Fibroblast of skin of back (primary cell): ENCODE measurements at places on chromosomes 5 and 9.

GRCh38 chr5:16618138-16618897, 1.5 kb upstream of the RETREG1 start:
- no peak for DNase-seq

DNA sequence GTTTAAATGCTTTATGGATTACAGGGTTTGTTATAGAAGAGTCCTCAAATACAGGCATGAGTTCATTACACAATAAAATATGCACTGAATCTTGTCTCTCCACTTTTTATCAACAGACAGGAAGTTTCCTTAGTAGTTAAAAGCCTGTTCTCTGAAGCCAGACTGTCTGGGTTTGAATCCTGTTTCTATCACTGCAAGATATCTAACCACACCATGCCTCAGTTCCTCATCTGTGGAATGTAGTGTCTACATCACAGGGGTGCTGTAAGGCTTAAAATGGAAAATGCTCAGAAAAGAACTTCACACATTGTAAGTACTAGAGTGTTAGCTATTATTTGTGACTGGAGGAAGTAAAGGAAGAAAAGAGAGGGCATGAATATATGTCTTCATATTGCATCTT, 9.3 kb downstream of the LIX1 start:
- no peak for DNase-seq

- no peak for DNase-seq
Measured at GRCh38 chr9:18626046-18626698, 152.2 kb downstream of the ADAMTSL1 start.

GRCh38 chr9:27628311-27628710, 55.0 kb upstream of the C9orf72 start:
- DNase-seq: no peak

GRCh38 chr5:62596096-62596495, 17.5 kb downstream of the LRRC70 start:
- DNase-seq: peak; percentile 32

DNA sequence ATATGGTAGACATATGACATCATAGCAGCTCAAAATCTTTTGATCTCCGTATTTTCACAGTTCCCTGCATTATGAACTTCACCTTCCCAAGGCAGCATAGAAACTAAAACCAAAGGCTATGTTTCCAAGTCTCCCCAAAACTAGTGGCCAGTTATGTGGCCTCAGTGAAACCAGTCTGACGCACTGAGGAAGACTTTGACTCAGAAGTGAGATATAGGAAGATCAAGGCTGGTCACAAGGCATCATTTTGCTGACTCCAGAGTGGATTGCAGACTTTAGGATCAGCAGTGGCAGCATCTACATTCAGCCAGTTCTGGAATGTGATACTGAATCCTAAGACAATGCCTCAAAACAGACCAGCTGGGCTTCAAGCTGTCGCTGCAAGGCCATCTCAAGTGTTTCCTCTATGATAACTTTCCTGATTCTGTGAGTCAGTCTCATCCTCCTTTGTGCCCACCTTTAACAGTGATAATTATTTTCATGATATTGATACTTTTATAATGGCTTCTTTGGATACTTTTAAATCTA, 34.4 kb upstream of the ELL2 start:
- DNase-seq: no peak

DNA sequence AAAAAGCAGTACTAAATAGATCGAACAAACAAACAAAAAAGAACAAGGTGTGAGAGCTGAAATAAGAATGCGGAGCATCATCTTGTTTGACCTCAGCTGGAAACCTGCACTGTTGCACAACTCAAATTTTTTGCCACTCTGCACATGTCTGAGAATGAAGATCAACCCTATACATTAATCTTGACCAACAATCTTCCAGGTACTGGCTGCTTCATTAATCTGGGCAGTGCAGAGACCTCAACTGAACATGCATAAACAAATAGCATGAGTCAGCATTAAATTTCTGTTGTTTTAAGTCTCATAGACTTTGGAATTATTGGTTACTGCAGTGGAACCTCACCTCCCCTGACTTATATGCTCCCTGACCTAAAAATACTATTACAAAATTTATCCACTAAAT, 114.6 kb upstream of the FTMT start:
- no peak for DNase-seq

- peak; percentile 64 for DNase-seq
Measured at GRCh38 chr5:139760066-139761056, 35.2 kb upstream of the PSD2 start.

DNA sequence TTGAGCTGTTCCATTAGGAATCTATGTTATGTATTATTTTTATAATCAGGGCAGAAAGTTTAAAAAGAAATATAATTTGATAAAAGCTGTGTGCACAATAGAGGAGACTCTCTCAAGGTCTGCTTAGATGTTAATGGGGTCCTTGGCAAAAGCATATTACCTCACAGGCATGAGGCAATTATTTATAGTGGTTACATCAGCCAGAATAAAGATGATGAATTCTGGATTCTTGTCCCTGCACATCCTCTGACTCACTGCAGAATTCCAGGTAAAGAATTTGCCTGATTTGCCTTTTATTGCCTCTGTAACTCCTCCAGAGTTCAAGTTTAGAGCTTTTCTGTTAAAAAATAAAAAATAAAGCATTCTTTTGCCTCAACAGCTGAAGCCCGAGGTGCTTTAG, 253.6 kb downstream of the MAST4 start:
- peak; percentile 74 for DNase-seq

DNA sequence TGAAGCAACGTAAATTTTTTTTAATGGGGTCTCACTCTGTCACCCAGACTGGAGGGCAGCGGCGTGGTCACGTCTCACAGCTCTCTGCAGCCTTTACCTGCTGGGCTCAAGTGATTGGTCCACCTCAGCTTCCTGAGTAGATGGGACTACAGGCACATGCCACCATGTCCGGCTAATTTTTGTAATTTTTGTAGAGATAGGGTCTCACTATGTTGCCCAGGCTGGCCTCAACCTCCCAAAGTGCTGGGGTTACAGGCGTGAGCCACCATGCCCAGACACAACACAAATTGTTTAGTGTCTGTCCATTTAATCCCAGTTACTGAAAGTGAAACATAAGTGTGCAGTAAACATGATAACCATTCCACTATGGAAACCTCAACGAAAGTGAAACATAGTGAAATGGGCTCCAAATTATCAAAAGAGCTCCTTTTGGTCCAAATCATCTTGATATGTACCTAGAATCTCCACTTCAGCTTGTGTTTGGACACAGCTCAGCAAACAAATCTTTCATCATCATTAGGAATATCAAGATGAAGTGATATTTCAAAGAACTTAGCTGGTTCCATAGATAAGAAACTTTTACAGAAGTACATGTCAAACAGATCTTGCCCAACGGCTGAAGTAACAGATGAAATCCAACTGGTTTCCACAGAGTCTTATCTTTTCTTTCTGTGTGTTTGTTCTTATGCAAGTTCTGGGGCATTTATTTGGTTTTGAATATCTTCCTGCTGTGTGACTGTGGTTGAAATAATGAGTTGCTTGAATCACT, 41.2 kb upstream of the PLPP1 start:
- no peak for DNase-seq

DNA sequence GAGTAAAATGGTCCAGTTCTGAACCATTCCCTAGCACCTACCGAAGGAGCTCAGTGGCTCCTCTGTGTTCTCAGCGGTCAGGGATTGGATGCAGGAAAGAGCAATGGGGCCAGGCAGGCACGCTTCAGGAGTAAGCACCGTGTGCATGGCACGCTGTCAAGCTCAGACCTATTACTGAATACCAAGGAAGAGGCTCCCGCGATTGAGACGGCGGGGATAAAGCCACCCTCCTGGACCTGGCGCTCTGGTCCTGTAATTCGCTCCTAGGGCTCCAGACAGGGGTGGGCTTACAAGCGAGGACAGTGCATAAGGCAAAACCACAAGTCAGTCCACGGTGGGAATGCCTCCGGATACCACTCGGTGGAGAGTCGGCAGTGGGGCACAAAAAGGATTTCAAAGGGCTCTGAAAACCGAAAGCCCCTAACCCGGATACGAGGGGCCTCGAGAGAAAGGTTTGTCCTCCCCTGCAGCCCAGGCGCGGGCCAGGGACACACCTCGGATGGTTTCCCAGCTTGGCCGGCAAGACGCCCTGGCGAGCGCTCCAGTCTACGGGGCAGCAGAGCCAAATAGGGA, 988 bp downstream of the OXCT1 start:
- DNase-seq: peak; percentile 19

- no peak for DNase-seq
Measured at GRCh38 chr5:55988979-55989638, 5.7 kb downstream of the IL6ST start.

GRCh38 chr5:55172051-55172899, 702 bp downstream of the CDC20B start:
- DNase-seq: peak; percentile 79

DNA sequence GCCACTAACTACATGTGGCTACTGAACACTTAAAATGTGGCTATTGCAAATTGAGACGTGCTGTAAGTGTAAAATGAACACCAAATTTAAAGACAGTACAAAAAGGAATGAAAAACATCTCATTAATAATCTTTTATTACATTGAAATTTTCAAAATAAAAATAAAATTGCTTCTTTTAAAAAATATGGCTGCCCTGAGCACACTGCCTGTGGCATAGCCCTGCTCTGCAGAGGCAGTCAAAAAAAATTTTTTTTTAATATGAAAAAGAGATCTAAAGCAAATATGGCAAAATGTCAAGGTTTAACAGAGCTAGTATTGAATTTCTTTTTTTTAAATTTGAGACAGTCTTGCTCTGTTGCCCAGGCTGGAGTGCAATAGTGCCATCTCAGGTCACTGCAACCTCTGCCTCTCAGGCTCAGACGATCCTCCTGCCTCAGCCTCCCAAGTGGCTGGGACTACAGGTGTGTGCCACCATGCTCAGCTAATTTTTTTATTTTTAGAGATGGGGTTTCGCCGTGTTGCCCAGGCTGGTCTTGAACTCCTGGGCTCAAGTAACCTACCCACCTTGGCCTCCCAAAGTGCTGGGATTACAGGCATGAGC, 25.6 kb downstream of the CARNMT1 start:
- DNase-seq: no peak

DNA sequence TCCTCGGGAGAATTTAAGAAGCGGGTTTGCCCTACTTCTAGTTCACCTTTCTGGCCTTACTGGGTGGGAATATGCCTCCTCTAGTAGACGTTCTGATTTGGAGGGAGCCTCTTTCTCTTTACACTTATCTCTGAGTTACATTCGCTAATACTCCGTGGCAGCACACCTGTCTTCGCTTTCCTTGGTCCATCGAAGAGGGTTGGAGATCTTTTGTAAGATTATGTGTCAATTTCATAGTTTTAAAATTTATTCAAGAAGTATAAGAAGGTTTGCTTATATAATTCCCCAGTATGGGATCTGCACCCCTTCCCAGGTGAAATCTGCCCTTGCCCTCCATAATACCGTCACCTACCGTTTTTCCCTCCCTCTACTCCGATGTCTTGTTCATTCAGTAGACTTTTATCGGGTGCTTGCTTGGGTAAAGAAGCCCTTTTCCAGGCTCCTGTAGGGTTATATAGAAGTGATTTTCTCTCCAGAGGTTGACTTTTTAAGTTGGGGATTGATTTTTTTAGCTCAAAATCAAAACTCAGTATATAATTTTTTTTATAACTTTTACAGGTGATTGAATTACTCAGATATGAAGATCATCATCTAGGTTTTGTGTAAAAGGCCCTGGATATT, 1.1 kb downstream of the GPBP1 start:
- no peak for DNase-seq

GRCh38 chr5:68303038-68303738, 87.6 kb downstream of the PIK3R1 start:
- no peak for DNase-seq

- DNase-seq: no peak
Measured at GRCh38 chr5:58774937-58775336, 192.1 kb downstream of the RAB3C start.

- DNase-seq: no peak
Measured at GRCh38 chr9:88821033-88821745, 170.1 kb upstream of the S1PR3 start.

DNA sequence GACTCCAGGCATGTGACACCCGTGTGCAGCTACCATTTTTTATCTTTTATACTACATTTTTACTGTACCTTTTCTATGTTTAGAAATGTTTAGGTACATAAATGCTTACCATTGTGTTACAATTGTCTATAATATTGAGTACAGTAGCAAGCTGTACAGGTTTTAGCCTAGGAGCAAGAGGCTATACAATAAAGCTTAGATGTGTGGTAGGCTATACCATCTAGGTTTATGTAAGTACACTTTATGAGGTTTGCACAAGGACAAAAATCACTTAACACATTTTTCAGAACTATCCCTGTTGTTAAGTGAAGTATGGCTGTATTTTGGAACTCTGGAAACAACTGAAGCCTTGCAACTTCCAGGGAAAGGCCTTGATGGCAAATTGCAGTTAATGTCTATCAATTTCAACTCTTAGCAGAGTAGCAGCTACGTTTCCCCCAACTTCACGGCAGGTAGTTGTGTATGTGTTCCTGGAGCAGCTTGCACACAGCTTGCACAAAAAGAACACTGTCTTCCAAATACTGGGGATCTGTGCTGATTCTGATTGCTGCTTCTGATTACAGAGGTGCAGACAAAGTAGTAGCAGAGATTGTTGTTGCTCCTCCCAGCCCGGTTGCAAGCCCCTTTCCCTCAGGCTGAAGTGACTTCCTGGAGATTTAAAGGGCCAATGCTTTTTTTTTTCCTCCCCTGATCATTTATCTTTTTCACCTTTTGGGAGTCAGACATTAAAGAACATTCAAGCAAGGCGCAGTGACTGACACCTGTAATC, 30.0 kb downstream of the SIL1 start:
- no peak for DNase-seq

GRCh38 chr5:83524991-83525390, 53.4 kb downstream of the VCAN start:
- DNase-seq: no peak

GRCh38 chr5:168480601-168481000, 5.7 kb upstream of the RARS1 start:
- DNase-seq: no peak
